ENCODE measurements at places on chromosomes 12 and 14. TPM values are rescaled to one million over a fixed set of nuclear protein-coding genes. Genes with fewer than 3 reads are reported as not detected.

- no peak for DNase-seq
Observed at GRCh38 chr14:47332106-47332505, 343.3 kb downstream of the MDGA2 start.

GRCh38 chr14:99035712-99036610 lies 236.0 kb downstream of the BCL11B start:
- peak; percentile 63 for DNase-seq

- DNase-seq = no peak
Observed at GRCh38 chr12:130754234-130754901, 38.3 kb upstream of the RIMBP2 start.

- DNase-seq = no peak
Observed at GRCh38 chr12:32039347-32039746, 67.3 kb upstream of the BICD1 start.

DNA sequence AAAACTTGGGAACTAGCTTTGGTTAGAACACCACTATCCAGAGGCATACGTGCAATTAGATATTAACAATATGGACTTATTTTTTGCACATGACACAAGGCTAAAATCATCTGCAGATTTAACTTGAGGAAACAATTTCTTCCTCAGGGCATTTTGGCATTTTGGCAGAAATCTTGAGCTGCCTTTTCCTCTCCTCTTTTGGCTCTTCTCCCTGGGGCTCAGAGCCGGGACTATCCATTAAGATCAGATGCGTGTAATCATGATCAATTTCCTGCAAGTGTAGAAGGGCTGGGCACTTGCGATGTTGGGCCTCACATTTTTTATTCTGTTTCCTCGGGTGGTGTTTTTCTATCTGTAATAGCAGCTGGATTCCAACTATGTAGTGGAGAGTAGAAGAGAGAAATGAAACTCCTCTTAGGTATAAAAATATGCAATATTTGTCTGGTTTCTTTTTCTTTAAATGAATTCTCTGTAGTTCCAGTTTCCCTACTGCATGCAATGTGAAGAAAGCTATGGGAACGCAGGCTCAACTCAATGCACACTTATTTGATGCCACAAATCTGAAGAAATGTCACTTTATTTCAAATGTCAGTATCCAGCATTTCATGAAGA lies 1010.8 kb downstream of the FLRT2 start:
- DNase-seq = no peak

- DNase-seq = no peak
Observed at GRCh38 chr12:88802096-88802706, 221.9 kb upstream of the KITLG start.

DNA sequence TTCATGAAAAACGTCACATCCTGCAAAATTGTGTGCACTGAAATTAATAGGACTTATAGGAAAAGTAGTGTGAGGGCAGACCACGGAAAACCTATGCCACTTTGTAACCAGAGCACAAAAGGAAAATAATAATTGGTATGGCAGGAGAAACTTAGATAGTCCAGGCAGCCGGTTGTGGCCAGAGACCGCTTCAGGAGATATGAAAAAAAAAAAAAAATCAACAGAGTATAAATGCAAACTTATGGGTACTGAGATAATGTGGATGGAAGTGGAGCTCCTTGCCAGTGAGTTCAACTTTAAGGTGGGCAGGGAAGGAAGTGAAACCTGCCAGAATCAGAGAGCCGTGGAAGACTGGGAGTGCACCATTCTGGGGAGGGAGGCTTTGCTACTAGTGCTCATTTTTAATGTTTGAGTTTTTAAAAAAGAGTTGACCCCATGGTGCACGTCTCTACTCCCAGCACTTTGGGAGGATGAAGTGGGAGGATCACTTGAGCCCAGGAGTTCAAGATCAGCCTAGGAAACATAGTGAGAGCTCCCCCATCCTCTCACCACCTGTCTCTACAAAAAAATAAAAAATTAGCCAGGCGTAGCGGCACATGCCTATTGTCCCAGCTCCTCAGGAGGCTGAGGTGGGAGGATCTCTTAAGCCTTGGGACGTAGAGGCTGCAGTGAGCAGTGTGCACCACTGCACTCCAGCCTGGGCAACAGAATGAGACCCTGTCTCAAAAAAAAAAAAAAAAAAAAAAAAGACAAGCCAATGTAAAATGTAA lies 34.3 kb upstream of the METAP2 start:
- DNase-seq = no peak

GRCh38 chr14:94387051-94388026 lies 1.1 kb downstream of the SERPINA1 start:
- DNase-seq = no peak

- DNase-seq = no peak
Observed at GRCh38 chr14:60977847-60978246, 3.0 kb downstream of the TRMT5 start.

- no peak for DNase-seq
Observed at GRCh38 chr12:80032946-80033345, 66.4 kb upstream of the OTOGL start.

- DNase-seq = no peak
Observed at GRCh38 chr14:26527095-26527494, 70.7 kb downstream of the NOVA1 start.

DNA sequence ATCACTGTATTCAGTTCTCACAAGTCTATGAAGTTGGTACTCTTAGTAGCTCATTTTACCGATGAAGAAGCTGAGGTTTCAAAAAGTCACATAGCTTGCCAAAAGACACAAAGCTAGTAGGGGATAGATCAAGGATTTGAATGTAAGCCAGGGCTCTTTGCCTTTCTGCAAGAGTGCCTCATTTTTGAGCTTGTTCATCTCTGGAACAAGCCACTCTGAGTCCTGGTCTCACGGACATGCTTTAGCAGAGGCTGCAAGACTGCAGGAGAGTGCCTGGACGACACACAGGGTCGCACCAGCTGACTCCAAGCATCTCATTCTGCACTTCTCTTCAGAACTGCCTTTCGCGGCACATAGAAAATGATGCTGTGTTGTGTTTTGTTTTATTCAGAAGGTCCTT lies 3.7 kb downstream of the NUAK1 start:
- DNase-seq = no peak

GRCh38 chr12:106418970-106419369 lies 61.4 kb downstream of the POLR3B start:
- DNase-seq = no peak

DNA sequence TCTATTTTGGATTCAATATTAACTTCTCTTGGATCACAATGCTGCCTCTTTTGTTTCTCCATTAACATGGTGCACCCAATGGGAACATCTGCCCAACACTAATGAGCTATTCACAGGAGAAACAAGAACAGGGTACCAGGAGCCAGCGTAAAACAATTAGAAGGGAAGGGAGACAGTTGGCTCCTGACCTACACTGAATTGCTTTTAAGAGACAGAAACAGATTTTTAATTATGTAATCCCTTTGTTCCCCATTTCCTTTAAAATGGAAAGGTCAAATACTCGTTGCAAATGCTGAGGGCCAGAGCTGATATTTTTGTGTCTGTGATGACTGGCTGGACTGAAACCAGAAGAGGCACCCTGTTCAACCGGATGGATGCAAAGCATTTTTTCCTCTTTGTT lies 108.3 kb downstream of the SEC23A start:
- DNase-seq = no peak

DNA sequence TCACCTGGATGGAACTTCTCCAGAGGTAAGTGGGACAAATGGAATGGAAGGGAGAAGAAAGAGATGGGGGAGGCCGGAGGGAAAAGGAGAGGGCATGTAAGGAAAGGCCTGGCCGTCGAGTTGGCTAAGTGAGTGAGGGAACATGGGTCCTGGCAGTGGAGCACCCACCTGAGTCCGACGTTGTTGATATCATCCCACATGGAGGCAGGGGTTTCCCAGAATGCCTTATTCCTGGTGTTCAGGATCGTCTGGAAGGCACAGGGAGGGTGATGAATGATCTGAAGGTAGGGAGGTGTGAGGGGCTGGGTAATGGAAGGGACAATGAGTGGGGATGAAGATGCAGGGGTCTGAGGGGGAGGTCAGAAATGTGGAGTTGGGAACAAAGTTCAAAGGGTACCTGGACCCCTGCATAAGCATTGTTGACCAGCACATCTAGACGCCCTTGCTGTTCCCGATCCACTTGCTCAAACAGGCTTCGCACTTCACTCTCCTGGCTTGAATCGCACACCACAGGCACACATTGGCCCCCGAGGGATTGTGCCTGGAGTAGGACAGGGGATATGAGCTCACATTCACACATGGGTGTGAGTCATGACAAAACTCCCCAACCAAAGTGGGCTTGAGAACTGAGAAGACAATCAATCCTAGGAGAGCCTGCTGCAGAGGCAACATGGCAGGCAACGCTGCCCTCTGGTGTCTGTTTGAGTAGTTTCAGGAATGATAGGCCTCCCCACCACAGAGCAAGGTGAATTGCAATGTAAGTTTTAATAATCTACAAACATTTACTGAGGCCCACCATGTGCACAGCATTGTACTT lies 3.0 kb downstream of the DHRS1 start:
- DNase-seq = peak; percentile 67

DNA sequence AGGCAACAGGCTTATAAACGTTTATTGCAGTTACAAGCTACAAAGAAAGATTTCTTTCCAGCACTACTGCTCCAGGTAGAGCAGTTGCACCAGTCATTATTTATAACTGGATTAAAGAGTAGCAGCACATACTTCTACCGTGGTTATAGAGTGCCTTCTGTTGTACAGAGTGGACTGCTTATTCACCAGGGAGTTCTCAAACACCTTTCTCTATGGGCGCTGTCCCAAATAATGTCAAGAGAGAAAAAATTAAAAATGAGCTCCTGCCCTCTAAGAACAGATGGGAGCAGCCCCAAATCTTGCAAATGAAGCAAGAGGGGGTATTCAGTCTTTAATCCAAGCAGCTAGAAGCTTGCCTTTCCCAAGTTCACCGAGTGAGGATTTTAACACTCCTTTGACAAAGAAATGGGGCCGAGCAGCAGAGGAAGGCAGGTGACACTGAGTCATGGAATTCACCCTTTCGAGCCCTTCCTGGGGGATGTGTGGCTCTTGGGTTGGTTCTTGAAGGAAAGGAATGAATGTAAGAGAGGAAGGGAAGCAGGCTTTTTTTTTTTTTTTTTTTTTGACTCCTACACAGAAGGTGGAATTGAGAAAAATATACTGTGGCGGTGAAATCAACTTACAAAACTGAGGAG lies 181.2 kb downstream of the PRKCH start:
- DNase-seq = no peak

- DNase-seq = no peak
Observed at GRCh38 chr12:71158361-71158882, 623 bp upstream of the TSPAN8 start.

GRCh38 chr12:52221912-52222457 lies 11.1 kb upstream of the KRT7 start:
- no peak for DNase-seq

DNA sequence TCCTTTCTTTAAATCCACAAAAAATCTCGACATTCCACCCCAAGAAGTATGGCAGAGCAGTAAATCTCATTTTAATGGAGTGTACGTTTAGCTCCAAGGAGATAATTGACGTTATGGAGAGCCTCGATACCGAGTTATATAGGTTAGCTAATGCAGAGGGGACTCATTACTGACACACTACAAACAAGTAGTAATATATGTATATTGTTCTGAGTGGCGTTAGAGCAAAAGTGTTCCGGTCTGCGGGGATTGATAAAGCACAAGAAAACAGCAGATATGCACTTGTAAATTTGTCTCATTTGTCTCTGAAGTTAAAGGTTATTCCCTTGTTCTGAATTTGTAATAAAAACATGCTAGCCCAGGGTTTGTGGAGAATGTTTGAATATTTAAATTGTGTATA lies 84.1 kb downstream of the BCL11B start:
- DNase-seq = no peak

- DNase-seq = no peak
Observed at GRCh38 chr14:67917006-67917405, 97.4 kb downstream of the RAD51B start.

GRCh38 chr14:61588419-61588901 lies 106.9 kb upstream of the HIF1A start:
- no peak for DNase-seq

- no peak for DNase-seq
Observed at GRCh38 chr12:19937161-19937560, 431.2 kb upstream of the PDE3A start.

DNA sequence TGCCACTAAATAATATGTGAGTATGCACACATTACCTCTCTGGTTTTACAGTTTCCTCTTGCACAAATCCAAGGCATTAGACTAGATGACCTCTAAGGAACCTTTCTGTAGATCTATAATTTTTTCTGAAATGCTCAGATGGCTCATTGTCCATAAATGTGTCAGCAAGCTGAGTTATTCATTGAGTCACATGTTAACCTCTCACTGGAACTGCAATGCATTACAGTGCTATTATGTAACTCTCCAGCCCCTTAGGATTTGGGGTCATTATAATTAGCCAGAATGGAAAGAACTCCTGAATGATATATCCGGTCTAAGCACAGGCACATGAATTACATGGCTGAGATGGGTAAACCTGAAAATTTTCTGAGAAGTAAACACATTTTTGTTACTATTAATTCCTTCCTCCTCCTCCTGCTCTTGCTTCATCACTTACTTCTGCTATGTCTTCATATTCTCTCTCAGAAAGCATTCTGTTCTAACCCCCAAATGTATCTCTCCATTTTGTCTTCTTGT lies 20.3 kb upstream of the DRAM1 start:
- peak; percentile 36 for DNase-seq

DNA sequence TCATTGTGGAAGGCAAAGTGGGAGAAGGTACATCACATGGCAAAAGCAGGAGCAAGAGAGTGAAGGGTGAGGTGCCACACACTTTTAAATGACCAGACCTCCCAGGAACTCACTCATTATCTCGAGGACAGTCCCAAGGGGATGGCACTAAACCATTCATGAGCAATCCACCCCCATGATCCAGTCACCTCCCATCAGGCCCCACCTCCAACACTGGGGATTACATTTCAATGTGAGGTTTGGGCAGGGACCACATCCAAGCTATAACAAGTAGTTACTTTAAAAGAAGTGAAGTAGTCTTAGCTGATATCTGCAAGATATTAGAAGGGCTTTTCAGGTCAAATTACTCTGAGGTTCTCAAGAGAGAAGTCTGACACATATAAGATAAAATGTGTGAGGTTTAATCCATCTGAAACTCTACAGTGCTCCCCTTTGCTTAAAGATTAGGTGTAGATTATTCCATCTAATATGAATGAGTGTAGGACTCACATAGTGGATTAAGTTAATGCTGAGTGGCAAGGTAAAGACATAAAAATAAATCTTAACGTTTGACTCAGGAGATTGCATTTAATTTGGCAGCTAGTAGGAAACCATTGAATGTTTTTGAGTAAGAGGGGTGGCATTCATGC lies 130.8 kb downstream of the TMX1 start:
- no peak for DNase-seq

Gene KITLG
- total RNA-seq = 27.5 TPM

Gene NTS
- not detected for total RNA-seq

Gene OR6C2
- not detected for total RNA-seq

Gene MAP3K12
- 95.1 TPM for total RNA-seq

Gene RFX4
- total RNA-seq = not detected

Gene FGF6
- not detected for total RNA-seq

Gene PTPN21
- total RNA-seq = 35.5 TPM

Gene OR4N5
- total RNA-seq = not detected

Gene GPHB5
- total RNA-seq = not detected

Gene ENDOU
- 0.30 TPM for total RNA-seq

Gene CLEC1A
- 8.8 TPM for total RNA-seq

Gene ANKS1B
- 14.0 TPM for total RNA-seq

Gene SERPINA10
- total RNA-seq = not detected
